ENCODE measurements at places on chromosomes 5 and 9.

DNA sequence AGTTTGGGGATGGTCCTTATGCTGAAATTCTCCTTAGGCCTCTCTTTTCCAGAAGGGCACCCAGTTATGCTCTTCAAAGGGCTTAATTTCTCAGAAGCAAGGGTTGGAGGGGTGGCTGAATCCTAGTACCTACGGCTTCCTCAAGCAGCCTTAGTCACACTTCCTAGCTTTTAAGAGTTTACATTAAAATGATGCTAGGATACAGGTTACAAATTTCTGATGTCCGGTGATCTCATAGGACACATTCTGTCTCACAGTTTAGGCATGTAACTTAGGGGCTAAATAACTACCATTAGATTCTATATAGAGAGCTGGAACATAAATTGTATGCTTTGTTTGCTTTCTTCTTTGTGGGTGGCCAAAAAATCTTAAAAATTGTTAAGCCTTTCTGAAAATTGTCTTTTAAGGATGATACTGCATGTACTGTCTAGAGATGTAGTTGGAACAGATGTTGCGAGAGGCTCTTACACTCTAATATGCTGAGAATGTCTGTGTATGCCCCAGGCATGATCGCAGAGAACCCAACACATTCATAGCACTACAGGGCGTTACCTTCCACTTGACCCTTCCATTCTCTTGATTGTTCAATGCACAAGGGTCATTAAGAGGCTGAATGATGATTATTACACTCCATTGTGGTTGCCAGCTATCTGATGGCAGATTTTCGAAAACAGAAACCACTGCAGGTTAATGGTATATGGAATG is 139.1 kb downstream of the TMEM38B start:
- no peak for DNase-seq

DNA sequence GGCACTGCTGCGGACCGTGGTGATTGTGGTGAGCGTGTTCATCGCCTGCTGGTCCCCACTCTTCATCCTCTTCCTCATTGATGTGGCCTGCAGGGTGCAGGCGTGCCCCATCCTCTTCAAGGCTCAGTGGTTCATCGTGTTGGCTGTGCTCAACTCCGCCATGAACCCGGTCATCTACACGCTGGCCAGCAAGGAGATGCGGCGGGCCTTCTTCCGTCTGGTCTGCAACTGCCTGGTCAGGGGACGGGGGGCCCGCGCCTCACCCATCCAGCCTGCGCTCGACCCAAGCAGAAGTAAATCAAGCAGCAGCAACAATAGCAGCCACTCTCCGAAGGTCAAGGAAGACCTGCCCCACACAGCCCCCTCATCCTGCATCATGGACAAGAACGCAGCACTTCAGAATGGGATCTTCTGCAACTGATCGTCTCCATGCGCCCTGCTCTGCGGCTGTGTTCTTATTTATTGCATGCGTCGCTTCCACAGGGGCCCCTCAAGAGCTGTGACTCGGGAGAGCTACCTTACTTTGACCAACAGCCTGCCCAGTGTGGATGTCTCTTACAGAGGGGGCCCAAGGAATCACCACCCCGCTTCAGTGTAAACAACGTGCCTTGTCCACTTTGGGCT is 10.8 kb downstream of the S1PR3 start:
- no peak for DNase-seq

GRCh38 chr9:35561468-35562261 is 43.4 kb upstream of the TESK1 start:
- DNase-seq: no peak

DNA sequence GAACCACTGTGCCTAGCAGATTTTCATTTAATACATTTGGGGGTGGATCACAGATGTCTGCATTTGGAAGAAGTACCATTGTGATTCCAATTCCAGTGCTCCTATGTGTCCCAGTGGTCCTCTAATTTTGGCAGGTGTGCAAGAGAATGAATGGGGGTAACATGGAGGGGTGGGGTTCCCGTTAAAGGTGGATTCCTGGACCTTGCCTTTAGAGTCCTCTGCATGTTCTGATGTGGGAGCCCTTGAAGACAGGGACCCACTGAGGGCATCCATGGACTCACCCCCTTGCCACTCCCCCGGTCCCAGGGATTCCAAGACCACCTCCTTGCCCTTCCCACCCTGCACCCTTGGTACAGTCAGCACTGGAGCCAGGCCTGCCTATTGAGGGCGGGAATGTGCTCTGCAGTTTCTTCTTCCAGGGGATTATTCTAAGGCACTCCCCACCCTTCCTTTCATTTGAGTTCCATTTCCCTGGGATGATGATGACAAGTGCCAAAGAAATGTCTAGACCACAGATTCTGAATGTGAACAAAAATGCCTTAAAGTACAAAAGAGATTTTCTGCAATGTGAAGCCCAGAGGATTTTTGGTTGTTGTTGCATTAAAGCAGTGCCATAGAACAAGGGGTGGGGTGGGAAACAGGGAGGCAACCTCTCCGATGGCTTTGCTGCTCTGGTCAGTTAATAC is 119.4 kb upstream of the PTCH1 start:
- DNase-seq: no peak

- DNase-seq: no peak
These were observed 143.0 kb upstream of the SHB start for GRCh38 chr9:38212016-38212415.

DNA sequence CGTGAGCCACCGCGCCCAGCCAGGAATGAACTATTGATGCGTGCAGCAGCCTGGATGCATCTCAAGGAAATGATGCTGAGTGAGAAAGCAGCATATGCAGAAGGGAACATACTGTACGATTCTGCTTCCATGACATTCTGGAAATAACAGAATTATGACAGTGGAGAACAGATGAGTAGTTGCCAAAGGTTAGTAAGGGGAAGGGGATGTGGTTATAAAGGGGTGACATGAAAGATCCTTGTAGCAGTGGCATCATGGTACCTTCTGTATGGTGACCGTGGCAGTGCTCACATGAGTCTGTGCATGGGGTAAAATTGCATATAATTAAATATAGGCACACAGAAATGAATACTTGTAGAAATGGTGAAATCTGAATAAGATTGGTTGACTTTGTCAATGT is 13.0 kb downstream of the NANS start:
- no peak for DNase-seq

- peak; percentile 0 for DNase-seq
These were observed 351.2 kb downstream of the MLLT3 start for GRCh38 chr9:20271096-20271495.

- no peak for DNase-seq
These were observed 244.6 kb upstream of the ATP10B start for GRCh38 chr5:161096581-161096980.

- peak; percentile 77 for DNase-seq
These were observed at the start of gene GBGT1 for GRCh38 chr9:133163504-133164172. GBGT1 (minus strand) TSS chr9:133163914; CDS start chr9:133162412, 1,502 bp downstream.
